ENCODE measurements at places on chromosomes 5 and 9.

DNA sequence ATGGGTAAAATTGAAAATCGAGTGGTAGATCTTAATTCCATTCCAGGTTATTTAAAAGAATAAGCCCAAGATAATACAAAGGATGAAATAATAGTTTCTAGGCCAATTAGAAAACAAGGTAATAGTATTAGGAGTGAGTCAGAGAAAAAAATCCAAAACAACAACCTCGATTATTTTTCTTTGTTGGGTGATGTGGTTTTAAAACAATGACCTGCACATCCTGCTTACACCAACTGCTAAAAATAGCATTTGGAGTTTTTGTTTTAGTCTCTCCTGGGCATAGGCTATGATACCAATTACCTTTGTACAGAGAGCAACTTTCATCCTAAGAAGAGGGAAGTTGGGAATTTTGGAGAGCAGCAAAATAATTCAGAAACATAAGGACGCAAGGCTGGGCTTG is 101.7 kb upstream of the MYO10 start:
- DNase-seq = no peak

- no peak for DNase-seq
These were observed 25.8 kb upstream of the CARNMT1 start for GRCh38 chr9:75053869-75054268.

DNA sequence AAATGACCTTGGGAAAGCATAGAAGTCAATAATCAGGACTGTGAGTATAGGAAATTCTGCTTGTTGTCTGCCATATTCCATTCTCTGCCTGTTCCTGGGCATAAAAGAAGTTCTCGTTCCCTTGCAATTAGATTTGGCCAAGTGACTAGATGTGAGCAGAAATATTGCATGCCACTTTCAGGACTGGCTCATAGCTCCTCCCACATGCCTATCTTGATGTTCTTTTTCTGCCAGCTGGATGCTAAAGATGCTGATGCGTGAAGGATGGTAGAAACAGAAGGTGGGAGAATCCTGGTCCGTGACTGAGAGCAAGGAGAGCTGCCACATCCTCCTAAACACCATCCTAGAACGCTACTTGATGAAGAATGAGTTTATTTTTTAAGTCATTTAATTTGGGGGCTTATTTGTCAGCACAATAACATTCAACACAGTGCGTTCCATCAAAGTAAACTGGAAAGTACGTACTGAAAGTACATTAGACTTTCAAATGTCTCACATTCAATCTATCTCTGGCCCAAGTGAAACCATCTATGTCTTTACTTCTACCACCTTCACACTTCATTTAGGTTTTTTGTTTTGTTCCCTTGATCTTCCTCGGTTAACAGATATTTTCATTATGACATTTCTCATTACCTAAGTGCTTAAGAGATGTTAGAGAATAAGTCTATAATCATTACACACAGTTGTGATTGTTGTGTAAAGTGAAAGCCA is 648.5 kb downstream of the RAB3C start:
- DNase-seq = no peak

DNA sequence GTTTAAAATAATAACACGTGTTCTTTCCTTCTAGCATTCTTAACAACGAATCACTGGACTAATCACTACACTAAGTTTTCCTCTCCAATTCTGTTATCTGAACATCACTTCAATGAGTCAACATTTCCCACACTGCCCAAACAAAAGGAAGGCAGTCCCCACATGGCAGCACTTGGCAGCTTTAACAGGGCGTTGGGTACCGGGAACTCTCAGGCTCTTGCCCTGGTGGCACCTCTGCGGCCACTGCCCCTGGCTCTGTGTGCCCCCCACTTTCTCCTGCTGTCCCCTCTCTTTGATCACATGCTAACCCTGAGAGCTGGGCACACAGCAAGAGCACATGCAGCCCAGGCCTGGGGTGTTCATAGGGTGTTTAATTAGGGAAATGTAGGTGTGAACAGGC is 15.7 kb downstream of the SLC6A3 start:
- no peak for DNase-seq

GRCh38 chr9:35716230-35716629 is 15.8 kb downstream of the TLN1 start:
- DNase-seq = no peak

DNA sequence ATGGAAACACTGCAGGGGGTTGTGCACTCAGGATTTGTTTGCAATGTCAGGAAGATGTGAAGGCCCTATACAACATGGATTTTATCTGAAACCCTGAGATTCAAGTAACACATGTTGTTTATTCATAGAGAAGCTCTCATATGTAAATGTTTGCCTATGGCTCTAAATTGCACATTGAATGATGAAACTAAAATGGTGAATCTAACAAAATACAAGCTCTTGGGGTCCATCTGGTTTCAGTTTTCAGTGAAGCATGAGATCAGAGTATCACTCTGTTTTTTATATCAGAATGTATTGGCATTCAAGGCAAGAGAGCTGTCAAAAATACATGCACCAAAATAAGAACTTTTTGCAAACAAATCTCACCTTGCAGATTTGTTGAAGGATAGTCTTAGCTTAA is 19.6 kb upstream of the FRMD3 start:
- DNase-seq = no peak

All from globus pallidus (tissue), 1 donor.